ENCODE measurements at places on chromosomes 2 and 18. TPM values are rescaled to one million over a fixed set of nuclear protein-coding genes. Genes with fewer than 3 reads are reported as not detected.

DNA sequence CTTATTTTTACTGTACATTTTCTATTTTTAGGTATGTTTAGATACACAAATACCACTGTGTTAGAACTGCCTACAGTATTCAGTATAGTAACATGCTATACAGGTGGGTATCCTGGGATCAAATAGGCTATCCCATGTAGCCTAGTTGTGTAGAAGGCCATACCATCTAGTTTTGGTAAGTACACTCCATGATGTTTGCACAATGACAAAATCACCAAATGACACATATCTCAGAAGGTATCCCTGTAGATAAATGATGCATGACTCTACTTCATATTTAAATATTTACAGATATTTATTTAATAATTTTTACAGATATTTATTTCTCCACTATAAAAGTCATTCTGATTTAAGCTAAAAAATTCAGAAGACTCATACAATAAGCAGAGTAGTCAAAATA lies 233.8 kb upstream of the OSR1 start:
- H3K4me1 ChIP-seq: no peaks in the 10 kb centered on the region
- H3K27ac ChIP-seq: no peak overlapping the region
- no peaks in the 10 kb centered on the region for H3K36me3 ChIP-seq

DNA sequence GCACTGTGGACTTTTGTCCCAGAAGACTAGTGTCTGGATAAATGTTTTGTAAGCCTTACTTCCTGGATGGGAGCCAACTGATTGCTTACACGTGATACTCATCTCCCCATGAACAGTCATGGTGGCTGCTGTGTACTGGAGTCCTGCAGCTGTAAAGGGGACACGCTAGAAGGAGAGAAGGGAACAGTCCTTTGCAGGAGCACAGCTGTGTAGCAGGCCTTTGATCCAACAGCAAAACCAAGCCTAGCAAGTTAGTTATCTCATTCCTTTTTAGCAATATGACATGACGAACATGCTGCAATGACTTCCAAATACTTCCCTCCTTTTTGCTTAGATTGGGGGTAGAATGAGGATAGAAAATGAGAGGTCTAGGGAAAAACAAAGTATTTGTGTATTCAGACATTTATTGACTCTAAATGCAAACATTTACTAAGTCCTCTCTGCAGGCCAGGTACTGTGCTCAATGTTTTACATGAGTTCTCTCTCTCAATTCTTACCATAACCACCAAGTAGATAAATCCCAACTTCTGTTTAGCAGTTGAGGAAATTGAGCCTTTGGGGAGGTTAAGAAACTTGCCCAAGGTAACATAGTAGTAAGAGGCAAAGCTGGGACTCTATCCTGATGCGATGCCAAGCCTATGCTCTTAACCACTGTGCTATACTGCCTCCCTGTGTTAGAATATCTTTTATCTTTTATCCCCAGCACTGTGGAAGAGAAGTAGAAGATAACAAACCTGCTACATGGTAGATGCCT lies 55.4 kb upstream of the CD28 start:
- no peaks in the 10 kb centered on the region for H3K36me3 ChIP-seq
- no peak overlapping the region for H3K4me3 ChIP-seq
- H3K4me1 ChIP-seq: peaks cover 29% of the 10 kb centered on the region
- DNase-seq: no peak

DNA sequence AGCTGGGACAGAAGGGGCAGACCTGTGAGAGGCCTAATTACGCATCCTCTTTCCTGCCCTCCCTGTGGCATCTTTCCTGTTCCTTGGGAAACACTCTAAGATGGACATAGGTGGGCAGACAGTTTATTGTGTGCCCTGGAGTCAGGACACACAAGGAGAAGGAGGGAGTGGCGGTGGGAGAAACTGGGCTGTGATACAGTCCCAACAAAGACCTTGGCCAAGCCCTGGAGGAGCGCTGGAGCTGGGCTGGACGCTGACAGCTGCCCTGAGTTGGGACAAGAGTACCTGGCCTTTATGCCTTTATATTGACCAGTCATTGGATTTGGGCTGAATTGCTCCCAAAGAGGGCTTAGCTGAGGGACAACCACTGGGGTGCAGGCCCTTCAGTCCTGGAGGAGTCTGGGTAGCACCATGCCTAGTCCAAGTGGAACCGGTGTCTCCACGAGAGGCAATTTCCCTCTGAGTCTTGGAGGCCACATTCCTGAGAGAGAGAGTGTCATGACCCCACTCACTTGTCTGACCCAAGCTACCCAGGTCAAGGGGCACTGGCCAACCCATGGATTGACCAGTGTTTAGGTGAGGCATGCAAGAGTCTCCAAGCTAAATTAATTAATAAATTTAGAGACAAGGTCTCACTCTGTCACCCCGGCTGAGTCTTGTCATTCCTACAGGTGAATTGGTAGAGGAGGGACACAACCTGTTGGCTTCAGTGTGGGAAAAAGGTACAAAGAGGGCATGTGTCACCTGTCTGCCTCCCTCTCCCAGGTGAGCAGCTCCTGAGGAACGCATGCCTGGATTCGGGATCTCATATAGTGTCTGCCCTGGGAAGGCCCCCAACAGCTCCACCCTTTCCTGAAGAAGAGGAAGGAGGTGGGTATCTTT lies 107.1 kb upstream of the ST3GAL5 start:
- no peaks in the 10 kb centered on the region for H3K36me3 ChIP-seq
- H3K27ac ChIP-seq: no peak overlapping the region
- no peak overlapping the region for H3K4me3 ChIP-seq
- DNase-seq: peak; percentile 66

DNA sequence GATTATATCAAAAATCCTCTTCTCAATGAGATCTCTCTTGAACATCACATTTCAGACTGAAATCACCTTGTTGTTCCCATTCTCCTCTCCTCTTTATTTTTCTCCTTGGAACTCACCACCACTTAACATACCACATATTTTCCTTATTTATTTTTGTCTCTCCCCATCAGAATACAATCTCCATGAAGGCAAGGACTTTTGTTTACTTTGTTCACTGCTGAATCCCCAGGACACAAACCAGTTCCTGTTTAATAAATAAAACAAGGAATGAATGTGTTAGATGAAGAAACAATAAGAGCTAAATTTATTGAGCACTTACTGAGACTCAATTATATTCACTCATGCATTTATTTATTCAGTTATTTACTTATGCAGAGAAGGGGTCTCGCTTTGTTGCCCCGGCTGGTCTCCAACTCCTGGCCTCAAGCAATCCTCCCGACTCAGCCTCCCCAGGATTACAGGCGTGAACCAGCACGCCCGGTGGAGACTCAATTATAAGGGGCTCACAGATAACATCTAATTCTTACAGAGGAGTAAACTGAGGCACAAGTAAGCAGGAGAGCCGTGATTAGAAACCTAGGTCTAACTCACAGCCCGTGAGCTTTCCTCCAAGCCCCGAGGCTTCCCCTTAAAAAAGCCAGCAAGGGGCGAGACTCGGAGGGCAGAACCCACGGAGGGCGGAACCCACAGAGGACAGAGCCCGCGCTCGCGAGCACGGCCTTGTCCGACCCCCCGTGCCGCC lies 616 bp upstream of the TAF1B start:
- H3K27me3 ChIP-seq: no peaks in the 10 kb centered on the region
- no peak for DNase-seq
- H3K4me1 ChIP-seq: peaks cover 12% of the 10 kb centered on the region
- H3K27ac ChIP-seq: peak overlapping the region; percentile 79
- H3K36me3 ChIP-seq: peaks cover 21% of the 10 kb centered on the region

DNA sequence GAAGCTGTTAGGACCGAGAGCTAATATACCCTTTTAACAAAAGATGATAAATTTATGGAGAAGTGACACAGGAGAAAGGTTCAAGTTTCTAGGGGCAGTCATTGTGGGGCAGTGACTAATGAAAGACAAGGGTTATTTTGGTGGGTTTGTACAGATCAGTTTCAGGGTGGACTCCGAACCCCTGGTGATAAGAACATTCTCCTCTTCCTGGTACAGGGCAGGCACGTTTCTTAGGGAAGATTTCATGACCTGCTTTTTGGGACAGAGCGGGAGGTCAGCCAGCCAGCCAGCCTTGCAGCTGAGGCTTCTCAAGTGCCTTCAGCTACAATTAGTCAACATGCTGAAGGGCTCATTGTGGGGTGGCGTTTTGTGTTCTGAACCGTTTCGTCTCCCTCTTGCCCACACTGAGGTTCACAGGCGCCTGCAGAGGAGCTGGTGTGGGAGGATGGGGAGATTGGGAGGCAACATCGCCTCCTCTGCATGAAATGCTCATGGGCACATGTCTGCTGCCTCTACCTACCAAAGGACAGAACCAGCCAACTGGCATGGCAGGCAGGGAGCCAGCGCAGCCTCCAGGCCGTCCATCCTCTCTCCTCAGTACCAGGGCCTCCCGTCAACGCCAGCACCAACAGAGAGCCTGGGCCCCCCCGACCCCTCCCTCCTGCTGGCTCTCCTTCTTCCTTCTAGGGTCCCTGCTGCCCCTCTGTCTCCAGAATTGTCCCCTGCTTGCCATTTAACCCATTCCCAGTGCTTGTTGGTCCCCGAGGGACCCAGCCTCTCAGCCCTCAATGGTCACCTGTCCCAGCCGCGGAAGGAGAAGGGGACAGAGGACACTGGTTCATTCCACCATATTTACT lies 9.6 kb downstream of the CHMP1B start:
- no peak overlapping the region for H3K4me3 ChIP-seq
- H3K27me3 ChIP-seq: no peaks in the 10 kb centered on the region
- no peak overlapping the region for H3K27ac ChIP-seq
- H3K36me3 ChIP-seq: peaks cover 8% of the 10 kb centered on the region

GRCh38 chr2:184367211-184367610 lies 231.1 kb upstream of the ZNF804A start:
- no peaks in the 10 kb centered on the region for H3K27me3 ChIP-seq
- no peaks in the 10 kb centered on the region for H3K4me1 ChIP-seq
- DNase-seq: no peak
- H3K36me3 ChIP-seq: no peaks in the 10 kb centered on the region
- H3K4me3 ChIP-seq: no peak overlapping the region

DNA sequence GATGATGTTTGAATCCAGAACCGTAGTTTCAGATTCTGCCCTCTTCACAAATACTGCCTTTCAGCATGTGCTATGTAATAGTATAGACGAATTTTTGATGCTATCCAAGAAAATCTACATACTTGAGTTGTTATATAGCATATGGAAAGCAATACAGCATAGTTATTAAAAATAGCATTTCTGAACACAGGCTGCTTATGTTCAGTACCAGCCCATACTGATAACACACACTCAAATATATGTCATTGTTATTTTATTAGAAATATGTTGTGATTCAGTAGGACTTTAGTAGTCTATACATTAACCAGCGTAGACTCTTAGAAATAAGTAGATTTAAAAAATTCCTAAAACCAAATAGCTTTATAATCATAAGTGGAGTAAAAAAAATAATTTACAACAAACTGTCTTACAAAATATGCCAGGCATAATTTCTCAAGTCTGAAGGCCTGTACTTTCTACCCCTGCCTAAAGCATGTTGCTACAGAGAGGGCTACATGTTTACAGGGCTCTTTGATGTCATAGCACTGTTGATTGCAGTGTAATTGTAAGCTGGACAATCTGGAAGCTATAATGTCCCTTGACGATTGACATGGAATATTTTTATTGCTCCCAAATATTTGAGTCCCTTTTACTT lies 86.3 kb downstream of the ASXL3 start:
- H3K36me3 ChIP-seq: no peaks in the 10 kb centered on the region
- H3K27ac ChIP-seq: no peak overlapping the region
- H3K4me3 ChIP-seq: no peak overlapping the region

- no peak for DNase-seq
- H3K27me3 ChIP-seq: no peaks in the 10 kb centered on the region
- H3K27ac ChIP-seq: no peak overlapping the region
- peaks cover 1% of the 10 kb centered on the region for H3K4me1 ChIP-seq
- no peak overlapping the region for H3K4me3 ChIP-seq
Observed at GRCh38 chr2:64675860-64676259, 22.1 kb upstream of the SERTAD2 start.

DNA sequence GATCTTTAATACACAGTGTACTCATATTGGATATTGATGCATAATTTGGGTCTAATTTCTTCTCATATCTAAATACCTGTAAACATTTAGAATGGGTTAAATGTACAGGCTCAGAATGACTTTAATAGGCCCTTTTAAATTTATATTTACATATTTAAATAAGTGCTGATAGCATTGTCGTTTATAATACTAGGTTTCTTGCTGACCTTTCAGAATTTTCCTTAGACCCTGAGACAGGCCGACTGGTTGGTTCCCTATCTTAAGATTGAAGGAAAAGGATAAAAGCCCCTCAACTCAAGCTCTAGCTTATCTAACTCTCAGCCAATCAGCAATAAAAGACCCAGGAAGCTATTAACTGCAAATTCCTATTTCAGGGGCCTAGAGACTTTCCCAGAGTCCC lies 67.8 kb upstream of the HNMT start:
- H3K27ac ChIP-seq: no peak overlapping the region
- no peak for DNase-seq
- H3K36me3 ChIP-seq: no peaks in the 10 kb centered on the region
- H3K27me3 ChIP-seq: no peaks in the 10 kb centered on the region
- no peak overlapping the region for H3K4me3 ChIP-seq
- H3K4me1 ChIP-seq: no peaks in the 10 kb centered on the region

MC5R gene
- total RNA-seq: not detected

DSG1 gene
- total RNA-seq: not detected

GAL3ST2 gene
- not detected for total RNA-seq

TBR1 gene
- total RNA-seq: 0.17 TPM

DNA sequence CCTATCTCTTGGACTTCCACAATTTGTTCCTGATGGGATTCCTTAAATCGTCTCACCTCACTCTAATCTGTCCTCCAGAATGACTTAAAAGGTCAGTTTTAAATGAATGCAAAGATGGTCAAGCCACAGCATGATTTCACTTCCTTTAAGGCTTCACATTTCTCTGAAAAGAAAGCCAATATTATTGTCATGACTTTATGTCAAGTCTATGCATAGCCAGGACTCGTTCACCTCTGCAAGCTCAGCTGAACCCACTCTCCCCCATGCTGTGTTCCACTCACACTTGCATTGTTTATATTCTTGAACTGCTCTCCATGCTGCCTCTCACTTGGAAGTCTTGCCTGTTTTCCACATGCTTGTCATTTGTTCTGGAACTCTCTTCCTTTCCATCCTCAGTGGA lies 298.4 kb upstream of the MMADHC start:
- H3K4me3 ChIP-seq: no peak overlapping the region
- DNase-seq: no peak
- H3K4me1 ChIP-seq: no peaks in the 10 kb centered on the region

UPP2 gene
- total RNA-seq: not detected

ZSWIM2 gene
- not detected for total RNA-seq
